ENCODE measurements at places on chromosomes 11 and 22. TPM values are rescaled to one million over a fixed set of nuclear protein-coding genes. Genes with fewer than 3 reads are reported as not detected.

PC gene
- total RNA-seq, result 24.5 TPM

CHST1 gene
- not detected for total RNA-seq

SPCS2 gene
- total RNA-seq, result 129 TPM

CCDC15 gene
- total RNA-seq, result 11.4 TPM

SCGB1A1 gene
- total RNA-seq, result not detected

APOL5 gene
- not detected for total RNA-seq

MS4A6E gene
- not detected for total RNA-seq

ANO1 gene
- 184 TPM for total RNA-seq

SCUBE1 gene
- not detected for total RNA-seq

MYEOV gene
- 59.0 TPM for total RNA-seq

DNA sequence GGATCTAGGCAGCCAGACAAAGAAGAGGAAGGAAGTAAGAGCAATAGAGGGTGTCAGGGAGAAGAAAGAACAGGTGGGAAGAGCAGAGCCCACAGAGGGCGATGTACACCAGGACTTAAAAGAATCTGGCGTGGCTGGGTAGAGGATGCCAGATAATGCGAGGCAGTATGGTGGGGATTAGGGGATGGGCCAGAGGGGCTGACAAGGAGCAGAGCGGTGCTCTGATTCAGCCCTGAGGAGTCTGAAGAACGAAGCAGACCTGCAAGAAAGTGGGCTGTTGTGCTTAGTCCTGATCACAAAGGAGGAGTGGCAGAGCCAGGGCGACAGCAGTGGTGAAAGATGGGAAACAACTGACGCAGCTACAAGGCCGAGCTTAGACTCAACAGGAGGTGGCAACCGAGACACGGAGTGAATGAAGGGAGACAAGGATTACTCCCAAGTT lies 163.7 kb downstream of the LARGE1 start:
- no peak for DNase-seq

GRCh38 chr22:50049299-50050195 lies 8.6 kb downstream of the TTLL8 start:
- no peak for DNase-seq

DNA sequence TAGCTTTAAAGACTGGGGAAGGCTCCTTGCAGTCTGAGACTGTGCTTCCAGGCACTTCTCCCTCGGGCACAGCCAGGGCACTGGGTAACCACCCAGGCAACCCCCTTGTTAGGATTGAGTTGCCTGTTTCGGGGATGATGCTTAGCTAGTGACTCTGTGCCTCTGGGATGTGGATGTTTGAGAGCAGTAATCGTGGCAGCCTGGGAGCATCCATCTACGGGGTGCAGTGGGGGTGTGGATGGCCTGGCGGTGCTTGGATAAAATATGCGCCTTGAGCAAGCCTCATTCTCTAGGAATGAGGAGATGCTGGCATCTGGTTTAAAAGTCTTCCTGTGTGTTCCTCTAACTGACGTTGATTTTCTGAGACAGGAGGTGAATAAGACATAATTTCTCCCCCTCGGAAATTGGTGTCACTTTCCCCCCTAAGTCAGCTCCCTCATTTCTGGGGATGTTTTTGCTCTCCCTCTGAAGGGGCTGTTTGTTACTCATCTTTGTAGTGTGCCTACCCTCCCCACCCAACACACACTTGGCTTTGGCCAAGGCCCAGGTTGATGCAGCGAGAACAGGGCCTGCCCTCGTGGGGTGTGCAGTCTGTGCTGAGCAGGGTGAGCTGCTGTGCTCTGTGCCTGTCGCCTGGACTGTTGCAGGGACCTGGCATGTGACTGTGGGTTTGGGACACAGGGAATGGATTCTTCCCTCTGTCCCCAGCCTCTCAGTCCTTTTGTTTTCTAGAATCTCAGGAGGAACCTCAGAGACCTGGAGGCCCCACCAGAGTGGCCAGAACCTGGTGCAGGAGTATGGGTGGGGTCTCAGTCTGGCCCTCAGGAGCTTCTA lies 2.0 kb downstream of the GNAZ start:
- DNase-seq, result no peak

GRCh38 chr11:1089738-1090599 lies 15.3 kb downstream of the MUC2 start:
- no peak for DNase-seq

GRCh38 chr22:49887064-49887451 lies 31.2 kb downstream of the ALG12 start:
- no peak for DNase-seq

DNA sequence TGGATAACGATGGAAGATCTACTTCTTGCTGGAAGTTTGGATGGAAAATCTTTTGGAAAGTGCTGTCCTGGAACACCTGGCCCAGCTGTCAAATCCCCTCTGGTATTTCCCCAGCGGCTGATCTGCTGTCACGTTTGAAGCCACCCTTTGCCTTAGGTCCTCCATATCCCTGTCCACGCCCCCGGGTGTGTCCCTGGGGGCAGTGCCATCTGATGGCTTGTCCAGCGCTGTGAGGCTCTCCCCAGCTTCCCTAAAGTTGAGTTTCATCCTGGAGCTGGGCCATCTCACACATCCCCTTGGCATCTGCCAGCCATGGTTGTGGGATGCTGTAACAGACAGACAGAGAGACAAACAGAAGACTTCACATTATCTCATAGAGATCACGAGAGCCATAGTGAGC lies 3.1 kb upstream of the IGLL1 start:
- DNase-seq, result no peak

DNA sequence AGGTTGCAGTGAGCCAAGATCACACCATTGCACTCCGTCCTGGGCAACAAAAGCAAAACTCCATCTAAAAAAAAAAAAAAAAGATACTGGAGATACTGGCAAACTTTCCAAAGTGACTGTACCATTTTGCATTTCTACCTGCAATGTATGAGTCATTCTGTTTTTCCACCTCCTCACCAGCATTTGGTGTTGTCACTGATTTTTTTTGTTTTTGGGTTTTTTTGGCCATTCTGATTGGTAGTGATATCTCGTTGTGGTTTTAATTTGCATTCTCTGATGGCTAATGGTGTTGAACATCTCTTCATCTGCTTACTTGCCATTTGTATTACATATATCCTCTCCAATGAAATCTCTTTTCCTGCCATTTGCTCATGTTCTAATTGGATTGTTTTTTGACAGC lies 12.0 kb upstream of the RBX1 start:
- no peak for DNase-seq

DNA sequence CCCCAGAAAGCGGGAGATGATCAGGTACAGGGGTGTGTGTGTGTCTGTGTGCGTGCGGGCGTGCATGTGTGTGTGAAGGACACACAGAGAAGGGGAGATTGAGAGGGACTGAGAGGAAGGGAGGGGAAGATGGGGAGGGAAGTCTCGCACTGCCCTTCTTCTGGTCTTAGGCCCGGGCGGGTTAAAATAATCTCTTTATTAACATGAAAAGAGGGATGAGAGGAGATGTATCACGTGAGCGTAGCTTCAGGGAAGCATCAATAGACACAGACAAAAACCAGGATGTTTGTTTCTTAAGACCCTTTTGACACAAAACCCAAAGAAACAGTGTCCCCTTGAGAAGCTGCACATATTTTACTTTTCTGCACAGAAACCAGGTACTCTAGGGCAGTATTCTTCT lies 347.3 kb downstream of the BRD1 start:
- no peak for DNase-seq

DNA sequence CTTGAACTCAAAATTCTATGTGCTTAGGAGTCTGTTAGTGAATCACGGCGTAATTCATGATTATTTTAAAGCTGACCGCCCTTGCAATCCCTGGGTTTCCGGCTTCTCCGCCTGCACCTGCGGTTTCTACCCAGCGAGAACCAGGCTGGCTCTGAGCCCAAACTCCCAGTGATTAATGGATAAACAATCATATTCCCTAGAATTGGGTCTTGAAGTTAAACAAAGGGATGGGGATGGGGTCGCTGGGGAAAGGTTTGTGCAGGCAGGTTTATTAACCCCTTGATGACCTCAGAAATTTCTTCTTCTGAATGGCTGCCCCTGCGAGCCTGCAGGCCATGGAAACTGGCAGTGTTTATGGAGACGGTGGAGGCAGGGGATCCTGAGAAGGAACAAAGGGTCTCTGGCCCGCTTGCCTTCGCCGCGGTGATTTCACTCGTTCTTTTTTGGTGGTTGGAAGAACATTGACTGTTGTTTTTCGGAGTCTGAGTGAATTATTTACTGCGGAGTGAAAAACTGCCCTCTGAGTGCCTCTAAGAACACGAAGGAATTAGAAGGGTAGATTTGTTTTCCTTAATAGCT lies 1000.3 kb downstream of the BRD1 start:
- peak; percentile 1 for DNase-seq

GRCh38 chr11:114159320-114159719 lies 99.8 kb downstream of the ZBTB16 start:
- DNase-seq, result peak; percentile 51

DNA sequence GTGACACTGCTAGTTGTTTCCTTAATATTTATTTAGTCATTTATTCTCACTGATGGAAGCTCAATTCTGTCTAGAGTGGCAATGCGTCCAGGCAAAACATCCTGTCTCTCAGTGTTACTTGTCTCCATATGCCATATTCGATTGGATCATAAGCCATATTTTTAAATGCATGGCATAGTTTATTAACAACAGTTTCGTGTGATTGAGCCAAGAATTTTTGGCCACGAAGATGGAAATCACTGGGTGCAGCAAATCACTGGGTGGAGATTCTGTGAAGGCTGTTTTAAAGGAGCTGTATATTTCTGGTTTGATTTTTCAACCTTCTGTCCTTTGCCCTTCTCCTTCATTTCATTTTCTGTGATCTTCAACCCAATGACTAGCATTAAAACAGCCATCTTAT lies 205.2 kb downstream of the JRKL start:
- no peak for DNase-seq

DNA sequence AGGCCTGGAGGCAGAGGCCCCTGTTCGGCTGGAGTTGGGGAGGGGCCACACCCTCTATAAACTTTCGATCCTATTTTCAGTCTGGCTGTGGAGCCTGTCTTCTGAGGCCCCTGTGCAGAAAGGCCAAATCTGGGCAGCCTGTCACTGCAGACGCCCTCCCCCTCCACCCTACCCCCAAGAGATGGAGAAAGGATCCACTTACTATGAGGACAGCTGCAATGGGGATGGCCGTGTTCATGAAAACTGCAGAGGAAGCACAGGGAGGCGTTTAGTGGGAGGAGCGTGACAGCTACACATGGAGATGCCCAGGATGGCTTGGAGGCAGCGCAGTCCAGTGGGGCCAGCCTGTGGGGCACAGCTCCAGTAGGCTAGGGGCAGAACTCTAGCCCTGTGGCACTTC lies 43.5 kb upstream of the KCNJ11 start:
- no peak for DNase-seq

- no peak for DNase-seq
Measured at GRCh38 chr11:45501392-45502225, 163.8 kb downstream of the CHST1 start.

DNA sequence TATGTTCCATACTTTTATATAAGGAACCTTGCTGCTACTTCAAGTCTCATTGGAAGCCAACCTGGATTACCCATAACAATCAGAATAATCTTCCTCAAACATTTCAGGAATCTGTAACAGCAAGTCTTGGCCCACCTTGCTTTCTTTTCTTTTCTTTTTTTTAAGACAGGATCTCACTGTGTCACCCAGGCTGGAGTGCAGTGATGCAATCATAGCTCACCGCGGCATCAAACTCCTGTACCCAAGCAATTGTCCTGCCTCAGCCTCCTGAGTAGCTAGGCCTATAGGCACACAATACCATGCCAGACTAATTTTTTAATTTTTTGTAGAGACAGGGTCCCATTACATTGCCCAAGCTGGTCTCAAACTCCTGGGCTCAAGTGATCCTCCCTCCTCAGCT lies 29.3 kb upstream of the PRDM10 start:
- DNase-seq, result no peak

DNA sequence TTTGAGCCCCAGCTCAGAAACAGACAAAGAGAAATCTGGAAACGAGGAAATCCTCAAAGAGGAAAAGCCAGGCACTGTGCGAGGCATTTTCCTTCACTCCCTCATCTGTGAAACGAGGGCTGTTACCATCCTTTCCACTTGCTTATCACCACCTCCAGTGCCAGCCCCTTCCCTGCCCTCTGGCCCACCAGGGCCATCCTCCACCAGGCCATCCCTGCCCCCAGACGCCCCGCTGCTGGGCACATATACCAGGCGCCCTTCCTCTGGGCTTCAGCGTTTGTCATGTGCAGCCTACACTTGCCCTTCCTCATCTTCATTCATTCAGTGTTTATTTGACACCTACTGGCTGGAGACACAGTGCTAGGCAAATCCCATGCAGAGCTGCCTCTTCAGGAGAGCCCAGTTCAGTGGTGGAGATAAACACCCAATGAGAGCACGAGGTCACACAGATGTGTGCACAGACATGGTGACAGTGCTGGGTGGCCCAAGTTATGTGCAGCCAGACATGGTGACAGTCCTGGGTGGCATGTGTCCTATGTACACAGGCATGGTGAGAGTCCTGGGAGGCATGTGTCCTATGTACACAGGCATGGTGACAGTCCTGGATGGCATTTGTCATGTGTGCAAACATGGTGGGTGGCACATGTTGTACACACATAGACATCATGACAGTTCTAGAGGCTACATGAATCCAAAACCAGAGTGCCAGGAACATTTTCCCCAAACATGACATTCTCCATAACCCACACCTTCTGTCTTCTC lies 9.7 kb downstream of the SPTBN2 start:
- DNase-seq, result no peak

DNA sequence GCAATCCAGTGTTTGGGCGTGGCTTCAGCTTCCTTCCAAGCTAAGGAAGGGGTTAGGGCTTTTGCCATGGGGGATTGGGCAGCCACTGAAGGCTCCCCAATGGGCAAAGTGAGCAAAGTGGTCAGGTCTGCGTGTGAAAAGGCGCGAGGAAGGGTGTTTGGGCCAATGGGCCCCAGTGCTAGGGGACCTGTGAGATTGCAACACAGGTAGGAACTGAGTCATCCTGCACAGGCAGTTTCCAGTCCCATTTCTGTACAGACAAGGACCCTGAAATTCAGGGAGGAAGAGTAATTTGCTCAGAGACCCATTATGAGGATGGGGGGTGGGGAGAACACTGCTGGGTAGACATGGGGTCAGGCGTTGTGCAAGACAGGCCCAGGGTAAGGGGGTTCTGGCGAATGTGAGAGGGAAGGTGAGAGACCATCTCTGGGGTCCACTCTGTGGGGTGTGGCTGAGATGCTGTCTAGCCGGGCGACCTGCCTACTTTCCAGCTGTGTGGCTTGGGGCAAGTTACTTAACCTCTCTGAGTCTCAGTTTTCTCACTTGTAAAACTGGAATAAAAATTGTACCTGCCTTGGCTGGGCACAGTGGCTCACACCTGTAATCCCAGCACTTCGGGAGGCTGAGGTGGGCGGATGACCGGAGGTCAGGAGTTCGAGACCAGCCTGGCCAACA lies 7.3 kb downstream of the CCDC88B start:
- DNase-seq, result peak; percentile 58

DNA sequence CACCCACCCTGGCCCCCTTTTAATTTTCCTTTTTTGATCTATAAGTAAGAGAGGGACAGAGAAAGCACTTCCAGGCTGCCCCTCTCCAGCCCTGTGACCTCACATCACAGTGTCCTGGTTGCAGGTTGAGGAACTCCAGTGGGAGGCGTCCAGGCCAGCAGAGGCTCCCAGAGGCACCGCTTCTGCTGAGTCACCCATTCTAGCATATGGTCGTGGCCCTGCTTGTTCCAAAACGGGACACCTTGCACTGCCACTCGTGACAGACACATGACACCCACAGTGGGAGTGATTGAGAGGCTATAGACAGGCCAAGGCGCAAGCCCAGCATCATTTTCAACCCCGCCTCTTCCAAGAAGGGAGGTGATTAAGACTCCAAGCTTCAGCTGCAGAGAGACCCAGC lies 16.0 kb upstream of the TMPRSS4 start:
- no peak for DNase-seq

GRCh38 chr11:36333468-36333867 lies 37.4 kb downstream of the PRR5L start:
- peak; percentile 59 for DNase-seq

- peak; percentile 64 for DNase-seq
Measured at GRCh38 chr22:25048659-25049647, 96.4 kb downstream of the KIAA1671 start.
